ENCODE measurements at places on chromosomes 1 and 21.

DNA sequence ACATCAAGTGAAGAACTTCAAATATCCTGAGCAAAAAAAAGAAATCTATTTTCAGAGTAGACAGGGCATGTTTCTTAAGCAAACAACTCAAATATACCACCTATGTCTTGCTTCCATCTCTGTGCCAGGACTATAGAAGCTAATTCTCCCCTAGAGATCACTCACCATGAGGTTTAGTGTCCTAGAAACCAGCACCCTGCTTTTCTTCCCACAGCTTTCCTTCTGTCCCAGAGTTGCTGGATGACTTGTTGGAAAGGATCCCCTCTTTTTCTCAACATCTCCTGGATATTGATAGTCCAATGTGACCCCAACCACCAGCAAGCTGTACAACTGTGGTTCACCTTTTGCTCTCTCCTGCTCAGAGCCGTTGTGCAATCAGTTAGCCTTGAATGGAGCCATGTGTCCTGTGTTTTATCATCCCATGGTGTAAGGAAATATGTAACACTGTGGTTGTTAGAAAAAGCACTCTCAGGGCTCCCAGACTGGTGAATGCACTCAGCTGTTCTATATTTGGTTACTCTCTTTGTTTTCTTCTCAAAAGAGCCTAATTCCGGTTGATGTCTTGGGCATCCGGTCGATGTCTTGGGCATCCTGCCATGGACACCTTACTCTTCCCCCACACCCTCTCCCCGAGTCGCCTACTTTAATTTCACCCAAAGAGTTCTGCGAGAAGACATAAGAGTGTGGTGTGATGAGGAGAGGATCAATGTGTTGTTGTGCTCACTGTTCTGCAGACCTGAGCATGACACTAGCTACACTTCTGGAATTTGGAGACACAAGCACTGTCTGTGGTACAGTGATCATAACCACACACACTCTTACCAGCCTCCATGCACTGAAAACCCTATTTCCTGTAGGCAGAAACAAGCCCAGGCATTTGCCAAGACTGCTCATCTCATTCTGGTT, 1.7 kb downstream of the TNFSF4 start:
- no peak for DNase-seq

DNA sequence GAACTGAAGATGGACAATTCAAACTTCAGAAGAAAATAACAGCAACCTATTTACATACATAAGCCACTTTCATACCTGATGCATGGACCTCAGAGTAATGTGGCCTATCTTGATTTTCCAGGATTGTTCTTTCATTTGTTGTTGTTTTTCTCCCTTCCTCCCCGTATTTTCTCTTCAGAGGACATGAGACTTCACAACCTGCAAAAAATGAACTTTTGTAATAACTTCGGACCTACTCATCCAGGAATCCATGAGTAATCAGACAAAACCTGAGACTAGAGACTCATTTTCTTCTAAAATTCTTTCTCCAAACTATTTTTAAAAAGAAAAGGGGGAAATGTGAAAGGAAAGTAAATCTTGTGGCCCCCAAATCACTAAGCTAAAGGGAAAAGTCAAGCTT, 17.6 kb upstream of the PLA2G5 start:
- DNase-seq = no peak

- peak; percentile 10 for DNase-seq
Measured at GRCh38 chr1:65459397-65459768, 38.9 kb downstream of the LEPR start.

DNA sequence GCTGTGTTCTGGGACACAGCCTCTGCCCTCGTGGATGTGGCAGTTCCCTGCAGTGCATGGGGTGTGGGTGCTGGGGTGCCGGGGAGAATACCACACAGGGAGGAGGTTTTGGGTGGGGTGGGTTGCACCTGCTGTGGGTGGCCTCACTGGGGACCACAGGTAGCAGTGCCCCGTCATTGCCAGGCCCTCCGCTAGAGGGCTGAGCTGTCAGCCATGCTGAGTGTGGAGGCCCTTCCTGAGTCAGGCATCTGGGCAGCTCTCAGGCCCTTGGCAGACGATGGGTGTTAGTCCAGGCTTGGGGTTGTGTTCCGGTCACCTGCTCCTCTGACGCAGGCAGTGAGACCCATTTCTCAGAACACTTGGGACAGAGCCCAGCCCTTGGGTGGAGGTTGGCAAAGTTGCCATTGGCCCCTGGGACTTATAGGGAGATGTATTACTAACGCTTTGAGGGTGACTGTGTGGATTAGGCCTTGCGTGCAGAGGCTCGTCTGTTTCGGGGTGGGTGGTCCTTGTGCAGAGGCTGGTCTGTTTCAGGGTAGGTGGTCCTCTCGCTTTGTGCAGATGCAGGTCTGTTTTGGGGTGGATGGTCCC, 23.9 kb downstream of the PCNT start:
- no peak for DNase-seq

- DNase-seq = peak; percentile 54
Measured at GRCh38 chr1:109277434-109278204, 5.3 kb downstream of the PSRC1 start.

- peak; percentile 67 for DNase-seq
Measured at GRCh38 chr1:221439747-221440501, 302.0 kb downstream of the DUSP10 start.

DNA sequence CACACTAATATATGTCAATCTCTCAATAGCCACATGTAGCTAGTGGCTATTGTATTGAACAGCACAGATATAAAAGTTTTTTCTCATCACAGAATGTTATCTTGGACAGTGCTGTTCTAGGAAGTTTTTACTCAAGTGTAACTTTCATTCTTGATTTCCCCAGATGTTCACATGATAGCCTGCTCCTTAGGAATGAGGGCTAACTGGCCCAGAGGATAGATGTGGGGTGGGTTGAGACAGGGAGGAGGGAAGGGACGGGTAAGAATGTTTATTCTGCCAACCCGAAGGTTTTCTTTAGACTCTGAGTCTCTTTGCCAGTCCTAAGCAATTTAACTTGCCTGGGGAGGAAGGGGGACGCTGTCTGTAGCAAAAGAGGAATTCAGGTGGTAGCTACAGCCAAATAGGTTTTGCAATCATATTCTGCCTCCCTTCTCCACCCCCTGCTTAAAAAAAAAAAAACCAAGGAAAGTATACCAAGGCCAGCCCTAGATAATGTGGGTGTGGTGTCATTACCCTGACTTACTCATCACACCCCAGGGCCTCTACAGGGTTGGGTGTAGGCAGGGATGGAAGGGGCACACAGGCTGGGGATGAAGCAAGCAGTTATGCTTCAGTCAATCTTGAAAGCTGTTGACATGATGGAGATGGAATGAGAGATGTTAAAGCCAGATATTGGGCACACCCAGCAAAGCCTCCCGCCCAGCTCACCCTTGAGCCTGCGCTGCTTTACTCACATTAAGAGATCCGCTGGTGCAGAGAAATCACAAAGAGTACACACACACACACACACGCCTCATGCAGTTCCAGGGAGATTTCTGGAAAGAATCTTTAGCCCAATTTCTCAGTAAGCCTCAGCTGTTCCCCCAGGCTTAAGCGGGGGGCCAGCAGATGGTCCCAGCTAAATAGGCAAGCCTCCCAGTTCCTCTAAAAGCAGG, 59.9 kb downstream of the PLXNA2 start:
- DNase-seq = peak; percentile 94

GRCh38 chr1:199040076-199040905, 401.5 kb downstream of the PTPRC start:
- no peak for DNase-seq

DNA sequence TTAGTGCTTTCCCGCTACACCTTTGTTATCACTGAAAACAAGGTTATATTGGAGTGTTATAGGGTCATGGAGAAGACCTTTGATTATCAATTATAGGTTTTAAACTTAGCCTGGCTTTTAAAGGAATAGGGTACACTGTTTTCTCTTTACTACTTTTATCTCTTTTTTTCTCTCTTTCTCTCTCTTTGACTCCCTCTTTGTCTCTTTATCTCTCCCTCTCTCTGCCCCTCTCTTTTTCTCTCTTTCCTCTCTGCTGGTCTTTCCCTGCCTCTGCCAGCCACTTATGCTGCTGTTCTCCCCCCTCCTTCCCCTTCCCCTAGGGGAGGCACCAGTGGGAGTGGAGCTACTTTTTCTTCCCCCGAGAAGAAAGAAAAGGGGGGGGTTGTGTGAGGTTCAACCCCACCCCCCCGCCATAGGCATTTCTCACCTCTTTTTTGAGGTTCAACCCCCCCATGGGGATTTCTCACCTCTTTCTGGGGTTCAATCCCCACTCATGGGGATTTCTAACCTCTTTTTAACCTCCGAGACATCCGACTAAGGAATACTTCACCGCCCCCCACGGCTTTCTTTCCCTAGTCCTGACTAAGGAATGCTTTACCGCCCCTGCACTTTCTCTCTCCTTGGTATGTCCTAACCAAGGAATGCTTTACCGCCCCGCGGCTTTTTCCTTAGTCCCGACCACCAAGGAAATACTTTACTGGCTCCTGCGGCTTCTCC, 17.2 kb upstream of the ZBTB8B start:
- no peak for DNase-seq

DNA sequence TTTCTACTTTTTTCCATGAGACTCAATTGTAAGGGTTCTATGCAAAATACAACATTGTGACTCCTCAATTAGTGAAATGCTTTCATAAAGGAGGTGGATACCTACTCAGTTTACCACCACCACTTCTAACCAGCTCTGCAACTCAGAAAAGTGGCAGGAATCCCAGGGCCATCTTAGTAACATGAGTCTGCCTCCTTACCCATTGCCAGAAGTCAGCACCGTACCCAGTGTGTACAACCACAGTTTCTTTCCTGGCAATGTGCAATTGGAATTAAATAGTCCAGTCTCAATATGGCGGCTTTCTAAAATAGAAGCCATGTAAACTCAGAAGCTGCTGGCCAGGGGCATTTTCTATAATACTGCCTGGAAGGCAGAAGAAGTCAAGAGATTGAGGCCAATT, 32.1 kb downstream of the TESK2 start:
- no peak for DNase-seq

GRCh38 chr1:53016705-53017104, 45.3 kb upstream of the PODN start:
- no peak for DNase-seq

GRCh38 chr1:17258758-17259130, 9.8 kb downstream of the PADI3 start:
- DNase-seq = no peak

- DNase-seq = no peak
Measured at GRCh38 chr1:203627851-203628200, 1.2 kb downstream of the ATP2B4 start.

- DNase-seq = no peak
Measured at GRCh38 chr21:42164818-42165217, 54.1 kb upstream of the ABCG1 start.

DNA sequence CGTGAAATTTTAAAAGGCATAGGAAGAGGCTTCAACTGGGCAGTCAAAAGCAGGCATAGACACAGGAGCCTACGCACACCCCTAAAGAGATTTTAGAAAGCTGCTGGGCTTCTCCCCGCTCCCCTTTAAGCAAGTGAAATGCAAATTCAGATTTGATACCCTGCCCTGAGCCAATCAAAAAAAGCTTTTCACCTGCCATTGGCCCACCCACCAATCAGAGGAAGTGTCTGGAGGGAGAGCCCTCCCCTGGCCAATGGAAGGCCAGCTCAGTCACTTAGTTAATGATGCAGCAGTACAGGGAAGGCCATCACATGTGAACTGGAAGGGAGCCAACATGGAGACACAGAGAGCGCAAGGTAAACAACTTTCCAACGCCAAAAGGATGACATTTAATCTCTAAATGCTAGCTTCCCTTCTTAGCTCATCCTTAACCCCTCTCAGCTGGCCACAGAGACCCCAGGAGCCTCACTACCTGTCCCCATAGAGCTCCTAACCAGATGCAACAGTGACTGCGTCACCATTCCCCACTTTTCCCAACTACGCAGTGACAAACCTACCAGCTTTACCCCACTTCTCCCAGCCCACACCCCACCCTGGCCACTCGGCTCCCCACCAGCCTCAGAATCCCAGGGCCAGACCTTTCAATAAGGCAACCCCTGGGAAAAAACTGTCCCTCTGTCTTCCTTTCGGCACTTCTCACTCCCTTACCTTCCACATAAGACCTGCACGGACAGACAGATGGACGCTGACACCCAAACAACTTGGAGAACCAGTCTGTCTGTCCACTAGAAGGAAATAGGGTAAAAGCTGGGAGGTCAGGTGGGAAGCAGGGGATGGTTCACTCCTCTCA, 71.0 kb downstream of the CD46 start:
- DNase-seq = no peak

GRCh38 chr1:147919896-147920295, 8.3 kb upstream of the GPR89B start:
- DNase-seq = no peak

- DNase-seq = no peak
Measured at GRCh38 chr1:61642475-61643232, 82.3 kb downstream of the TM2D1 start.
